ENCODE measurements at places on chromosomes 12 and 14.

- DNase-seq: peak; percentile 15
Observed at GRCh38 chr14:53032161-53032803, 81.4 kb upstream of the FERMT2 start.

DNA sequence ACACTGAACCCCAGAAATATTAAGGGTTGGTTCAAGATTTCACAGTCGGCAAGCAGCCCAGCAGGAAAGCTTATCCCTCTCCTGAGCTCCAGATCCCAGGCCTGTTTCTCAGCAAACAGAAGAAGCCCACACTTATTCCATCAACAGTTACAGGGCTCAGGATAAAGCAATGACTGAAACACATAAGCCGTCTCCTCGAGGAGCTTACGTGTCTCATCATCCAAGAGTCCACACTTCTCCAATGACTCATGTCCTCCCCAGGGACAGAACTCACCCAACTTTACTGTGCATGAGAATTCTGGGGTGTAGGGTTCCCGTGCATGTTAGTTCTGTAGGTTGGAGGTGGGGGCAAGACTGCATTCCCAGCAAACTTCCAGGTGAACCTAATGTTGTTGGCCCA lies 31.2 kb downstream of the GSC start:
- no peak for DNase-seq

- peak; percentile 52 for DNase-seq
Observed at GRCh38 chr14:70907996-70908934, 1.0 kb downstream of the PCNX1 start.

- no peak for DNase-seq
Observed at GRCh38 chr12:6708960-6709394, 8.4 kb upstream of the PIANP start.

GRCh38 chr12:14960548-14961465 lies 594 bp downstream of the ARHGDIB start:
- DNase-seq: no peak

DNA sequence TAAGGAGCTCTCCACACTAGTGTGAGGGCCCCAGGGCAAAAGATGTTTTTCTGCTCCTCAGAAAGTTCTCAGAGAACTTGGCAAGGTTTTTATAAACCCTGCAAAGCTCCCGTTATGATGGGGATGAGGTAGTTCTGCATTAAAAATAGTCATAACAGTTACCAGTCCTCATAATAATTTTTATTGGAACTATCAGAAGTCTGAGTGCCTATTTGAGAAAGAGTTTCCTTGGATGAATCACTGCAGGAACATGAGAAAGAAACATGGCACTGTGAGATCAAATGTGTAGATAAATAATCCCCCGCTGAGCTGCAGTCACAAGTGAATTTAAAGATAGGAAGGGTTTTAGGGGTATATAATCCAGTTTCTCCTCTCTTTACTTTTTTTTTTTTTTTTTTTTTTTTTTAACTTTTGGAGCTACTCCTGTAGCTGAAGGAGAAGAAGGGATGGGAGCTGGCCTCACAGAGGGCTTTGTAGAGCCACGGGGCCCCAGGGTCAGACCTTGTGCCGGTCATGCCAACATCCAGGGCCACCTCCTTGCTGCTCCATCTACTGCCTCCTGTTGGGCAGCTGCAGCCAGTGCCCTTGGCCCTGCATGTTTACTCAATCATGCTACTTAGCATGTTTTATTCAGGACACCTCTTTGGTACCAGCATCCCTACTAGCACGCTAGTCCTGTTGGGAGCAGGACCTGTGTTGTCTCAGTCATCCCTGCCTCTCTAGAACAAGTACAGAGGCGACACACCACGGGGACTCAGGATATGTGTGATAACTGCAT lies 39.5 kb downstream of the EVL start:
- no peak for DNase-seq

GRCh38 chr14:54709444-54709843 lies 142.5 kb downstream of the SAMD4A start:
- no peak for DNase-seq

- no peak for DNase-seq
Observed at GRCh38 chr14:55354500-55354899, 57.1 kb downstream of the ATG14 start.

All from hypothalamus (tissue), 51 donors.